ENCODE measurements at places on chromosomes 7 and 10. TPM values are rescaled to one million over a fixed set of nuclear protein-coding genes. Genes with fewer than 3 reads are reported as not detected.

The CREB3L2 gene
- total RNA-seq = 39.1 TPM

GRCh38 chr7:148274118-148274517, 316.4 kb upstream of the C7orf33 start:
- DNase-seq = no peak

DNA sequence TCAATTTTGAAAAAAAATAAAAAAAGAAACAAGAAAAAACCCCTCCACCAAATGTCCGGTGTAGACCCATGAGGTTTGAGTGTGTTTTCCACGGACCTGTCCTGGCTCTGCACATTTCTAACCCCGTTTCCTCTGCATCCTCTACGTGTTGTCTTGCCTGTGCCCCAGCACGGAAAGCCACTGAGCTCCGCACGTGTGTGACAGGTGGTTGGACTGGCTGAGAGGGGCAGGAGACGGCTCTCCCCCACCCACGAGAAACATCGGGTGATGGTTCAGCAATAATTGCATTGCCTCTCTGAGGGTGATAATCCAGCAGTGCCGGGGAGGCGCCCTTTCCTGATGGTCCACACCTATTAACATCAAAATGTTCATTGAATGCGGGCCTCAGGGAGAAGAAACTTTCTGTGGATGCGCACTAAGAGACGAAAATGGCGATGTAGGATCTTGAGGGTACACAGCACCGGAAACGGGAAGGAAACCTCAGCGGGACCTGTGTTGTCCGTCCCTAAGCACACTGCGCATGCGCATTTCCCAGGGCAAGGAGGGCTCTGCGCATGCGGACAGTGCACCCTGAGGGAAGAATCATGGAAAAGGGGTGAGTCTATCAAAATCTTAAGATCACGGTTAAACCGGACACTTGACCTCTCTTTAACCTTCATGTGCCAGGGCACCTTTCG, 470.1 kb upstream of the ADARB2 start:
- no peak for DNase-seq

DNA sequence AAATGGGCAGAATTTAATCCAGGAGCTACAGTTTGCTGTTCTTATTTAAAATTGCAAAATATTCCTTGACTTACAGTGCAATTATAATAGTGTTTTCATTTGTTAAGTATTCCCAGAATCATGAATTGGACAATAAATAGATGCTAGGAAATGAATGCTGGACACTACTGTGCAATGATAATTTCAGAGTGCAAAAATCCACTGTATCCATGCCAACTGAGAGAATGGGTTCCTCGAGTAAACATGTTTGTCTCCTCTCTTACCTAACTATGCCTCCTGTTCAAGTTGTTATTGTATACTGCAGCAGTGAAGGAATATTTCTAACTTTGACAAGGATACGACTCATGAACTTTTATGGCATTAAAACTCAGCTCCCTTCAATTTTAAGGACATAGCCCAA, 1396.3 kb downstream of the GATA3 start:
- no peak for DNase-seq

DNA sequence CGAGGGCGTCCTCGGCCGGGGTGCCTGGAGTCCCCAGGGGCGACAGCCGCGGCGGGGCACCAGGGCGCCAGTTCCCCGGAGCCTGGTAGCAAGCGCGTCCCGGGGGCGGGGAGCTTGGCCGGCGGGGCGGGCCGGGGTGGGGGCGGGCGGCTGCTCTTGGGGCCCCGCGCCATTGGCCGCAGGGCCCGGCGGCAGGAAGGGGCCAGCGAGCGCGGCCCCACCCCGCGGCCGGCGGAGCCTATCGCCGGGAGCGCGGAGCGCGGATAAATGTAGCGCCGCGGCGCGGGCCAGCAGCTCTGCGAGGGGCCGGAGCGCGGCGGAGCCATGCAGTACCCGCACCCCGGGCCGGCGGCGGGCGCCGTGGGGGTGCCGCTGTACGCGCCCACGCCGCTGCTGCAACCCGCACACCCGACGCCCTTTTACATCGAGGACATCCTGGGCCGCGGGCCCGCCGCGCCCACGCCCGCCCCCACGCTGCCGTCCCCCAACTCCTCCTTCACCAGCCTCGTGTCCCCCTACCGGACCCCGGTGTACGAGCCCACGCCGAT, at the start of gene HHEX:
Gene HHEX (plus strand): TSS at position 293 of the 548 bp plus-strand sequence. CDS start 32 bp downstream, at position 325.
- no peak for DNase-seq
